ENCODE measurements at places on chromosomes 12 and 14.
A peak's percentile ranks its signal among the peaks of the same experiment; 100 is the strongest.

GRCh38 chr12:65810036-65810435 lies 14.2 kb upstream of the HMGA2 start:
- no peak for DNase-seq

DNA sequence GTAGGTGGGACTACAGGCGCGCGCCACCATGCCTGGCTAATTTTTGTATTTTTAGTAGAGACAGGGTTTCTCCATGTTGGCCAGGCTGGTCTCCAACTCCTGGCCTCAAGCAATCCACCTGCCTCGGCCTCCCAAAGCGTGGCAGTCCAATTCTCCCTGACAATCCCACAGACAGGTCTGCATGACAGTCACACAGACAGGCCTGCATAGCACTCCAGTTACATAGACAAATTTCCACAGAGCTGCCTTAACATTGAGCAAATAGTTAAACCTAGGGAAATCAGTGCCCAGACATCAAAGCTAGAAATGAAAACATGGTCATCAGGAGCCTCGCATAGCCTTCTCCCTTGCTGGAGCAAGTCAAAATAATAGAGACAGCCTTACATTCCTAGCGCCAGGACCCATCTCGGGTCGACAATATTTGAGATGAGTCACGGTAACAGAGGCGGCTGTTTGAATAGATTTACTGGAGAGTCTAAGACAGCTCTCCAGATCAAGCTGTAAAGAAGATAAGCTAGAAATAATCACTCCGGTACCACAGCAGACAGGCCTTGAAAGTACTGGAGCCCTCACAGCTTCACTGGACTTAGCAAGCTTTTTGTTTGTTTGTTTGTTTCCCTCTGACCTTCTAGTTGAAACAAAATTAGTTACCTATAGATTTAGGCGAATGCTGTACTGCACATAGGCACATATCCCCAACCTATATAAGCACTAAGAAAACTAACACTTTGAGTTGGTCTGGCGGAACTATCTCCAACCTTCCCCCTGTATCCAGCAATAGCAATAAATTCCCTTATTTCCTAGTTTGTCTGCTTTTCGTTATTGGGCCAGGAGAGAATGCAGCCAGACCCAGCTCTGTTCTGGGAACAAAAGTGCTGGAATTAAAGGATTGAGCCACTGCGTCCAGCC lies 23.8 kb upstream of the PYROXD1 start:
- no peak for DNase-seq

DNA sequence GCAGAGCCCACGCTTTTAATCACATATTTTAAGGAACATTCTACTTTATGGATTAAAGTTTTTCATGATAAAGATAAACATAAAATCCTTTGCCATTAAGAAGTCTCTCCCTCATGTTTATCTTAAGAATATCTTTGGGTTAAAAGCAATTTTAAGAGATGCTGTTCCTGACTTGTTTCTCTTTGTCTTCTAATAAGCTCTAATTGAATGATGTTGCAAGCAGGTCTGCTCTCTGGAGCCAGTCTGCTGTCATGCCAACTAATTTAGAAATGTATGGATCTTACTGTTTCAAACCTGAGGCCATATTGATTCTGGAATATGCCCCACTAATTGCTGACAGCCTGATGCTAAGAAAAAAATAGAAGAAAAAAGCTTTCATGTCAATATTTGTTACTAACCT lies 173.6 kb downstream of the TTC8 start:
- DNase-seq: no peak

GRCh38 chr14:75542588-75543091 lies 20.4 kb downstream of the BATF start:
- DNase-seq: peak; percentile 59

- no peak for DNase-seq
These were observed 111.6 kb downstream of the BBS10 start for GRCh38 chr12:76236640-76237039.

- DNase-seq: no peak
These were observed 22.8 kb upstream of the IGF1 start for GRCh38 chr12:102503056-102503681.
